ENCODE measurements at places on chromosomes 1 and 21.
A peak's percentile ranks its signal among the peaks of the same experiment; 100 is the strongest.

DNA sequence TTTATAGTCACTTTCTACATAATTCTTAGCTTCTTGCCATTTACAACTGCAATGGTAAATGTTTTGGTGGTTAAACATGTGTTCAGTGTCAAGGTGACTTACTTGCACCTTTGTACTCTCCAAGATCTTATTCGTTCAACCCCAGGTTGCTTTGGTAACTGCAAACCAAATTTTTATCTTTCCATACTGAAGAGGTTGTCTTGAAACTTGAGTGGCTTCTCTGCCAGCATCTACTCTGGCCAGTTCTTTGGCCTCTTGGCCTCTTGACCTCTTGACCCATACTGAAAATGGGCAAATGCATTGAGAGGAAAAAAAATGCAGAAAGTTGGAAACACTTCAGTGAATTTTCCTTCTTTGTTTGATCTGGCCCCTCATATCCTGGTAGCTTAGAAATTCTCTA is 88.0 kb upstream of the LRRC7 start:
- no peak for DNase-seq

DNA sequence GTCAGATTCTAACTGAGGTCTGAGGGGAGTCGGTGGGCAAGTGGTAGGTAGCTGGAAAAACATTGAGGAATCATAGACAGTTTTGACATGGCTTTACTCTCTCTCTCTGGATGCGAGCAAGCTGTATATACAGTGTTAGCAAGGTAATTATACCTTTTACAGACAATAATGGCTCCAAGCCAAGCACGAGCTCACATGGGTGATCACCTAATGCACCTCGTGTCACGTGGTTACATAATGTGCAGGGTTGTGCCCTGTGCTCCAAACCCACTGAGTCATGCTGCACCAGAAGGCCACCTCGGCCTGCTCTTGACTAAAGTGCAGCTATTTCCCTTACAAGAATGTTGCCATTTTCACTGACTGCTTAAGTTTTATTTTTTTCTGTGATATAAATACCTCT is 7.6 kb upstream of the CLCA2 start:
- DNase-seq, result peak; percentile 11

GRCh38 chr1:49298304-49298703 is 521.6 kb upstream of the BEND5 start:
- DNase-seq, result peak; percentile 30

- no peak for DNase-seq
These were observed 32.6 kb upstream of the TLR5 start for GRCh38 chr1:223175633-223176032.

GRCh38 chr1:233066087-233066486 is 115.7 kb downstream of the NTPCR start:
- DNase-seq, result no peak

DNA sequence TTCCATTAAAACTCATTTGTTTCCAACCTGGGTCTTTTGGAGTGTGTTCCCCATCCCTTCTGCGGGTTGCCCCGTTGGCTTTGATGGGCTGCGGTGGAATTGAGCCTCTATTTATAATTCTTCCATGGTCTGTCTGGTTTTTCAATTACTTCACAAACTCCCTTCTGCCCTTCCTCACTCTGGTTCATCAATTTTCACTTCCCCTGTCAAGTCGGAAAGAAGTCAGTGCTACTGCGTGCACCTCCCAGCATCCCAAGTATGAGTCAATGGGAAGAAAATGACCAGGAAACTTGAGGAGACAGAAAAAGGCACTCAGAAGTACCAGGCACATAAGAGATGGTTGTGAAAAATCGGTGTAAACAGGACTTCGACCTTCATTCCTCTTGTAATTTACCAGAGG is 126.2 kb downstream of the KAZN start:
- DNase-seq, result no peak

DNA sequence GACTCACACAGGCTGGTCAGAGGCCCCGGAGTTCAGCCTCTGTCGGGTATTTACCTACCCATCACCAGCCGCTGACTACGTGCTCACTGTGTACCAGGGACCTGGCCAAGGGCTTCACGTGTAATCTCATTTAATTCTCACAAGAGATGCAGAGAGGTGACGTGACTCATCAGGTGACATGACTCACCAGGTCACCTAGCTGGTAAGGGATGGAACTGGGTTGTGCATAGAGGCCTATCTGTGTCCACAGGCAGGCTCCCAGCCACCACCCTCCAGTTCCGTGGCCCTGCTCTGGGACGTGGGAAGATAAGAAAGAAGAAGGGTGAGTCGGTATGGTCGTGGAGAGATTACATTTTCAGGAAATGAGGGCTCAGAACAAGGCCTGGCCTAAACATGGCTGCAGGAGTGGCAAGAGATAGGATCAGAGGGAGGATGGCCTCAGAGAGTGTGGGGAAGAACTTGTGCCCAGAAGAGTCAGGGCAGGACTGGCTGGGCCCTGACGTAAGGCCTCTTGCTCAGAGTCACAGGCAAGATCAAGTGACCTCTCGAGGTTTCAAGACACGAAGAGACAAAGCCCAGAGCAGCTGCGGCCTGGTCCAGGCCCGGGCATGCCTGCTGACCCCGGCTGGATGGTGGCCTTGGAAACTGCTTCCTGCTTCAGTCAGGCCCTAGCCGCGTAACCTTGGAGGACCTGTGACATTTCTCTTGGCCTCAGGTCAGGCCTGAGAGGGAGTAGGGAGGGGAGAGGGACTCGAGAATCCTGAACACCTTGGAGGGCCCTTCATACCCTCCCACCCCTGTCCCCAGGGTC is 52.7 kb upstream of the WASF2 start:
- no peak for DNase-seq

- DNase-seq, result no peak
These were observed 52.7 kb downstream of the TEX35 start for GRCh38 chr1:178565586-178565985.

- DNase-seq, result no peak
These were observed 12.8 kb downstream of the EIF2B3 start for GRCh38 chr1:44973645-44974044.

DNA sequence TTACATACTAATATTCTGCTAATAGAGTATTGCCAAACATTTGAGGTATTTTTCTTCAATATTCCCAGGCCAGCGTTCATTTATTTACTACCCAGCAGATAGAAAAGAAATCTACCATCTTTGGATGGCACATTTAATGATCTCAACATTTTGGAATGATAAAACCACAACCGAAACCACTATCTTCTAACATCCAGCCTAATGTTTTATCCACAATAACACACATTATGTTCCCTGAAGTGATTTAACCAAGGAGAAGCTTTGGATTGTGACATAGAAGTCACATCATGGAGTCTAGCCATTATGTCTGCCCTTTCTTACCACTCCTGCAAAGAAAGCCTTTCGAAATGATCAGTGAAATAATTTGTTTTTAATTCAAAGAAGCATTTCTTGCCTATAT is 497.1 kb upstream of the PLXNA2 start:
- no peak for DNase-seq

GRCh38 chr21:45200581-45201296 is 87.0 kb downstream of the POFUT2 start:
- DNase-seq, result no peak

DNA sequence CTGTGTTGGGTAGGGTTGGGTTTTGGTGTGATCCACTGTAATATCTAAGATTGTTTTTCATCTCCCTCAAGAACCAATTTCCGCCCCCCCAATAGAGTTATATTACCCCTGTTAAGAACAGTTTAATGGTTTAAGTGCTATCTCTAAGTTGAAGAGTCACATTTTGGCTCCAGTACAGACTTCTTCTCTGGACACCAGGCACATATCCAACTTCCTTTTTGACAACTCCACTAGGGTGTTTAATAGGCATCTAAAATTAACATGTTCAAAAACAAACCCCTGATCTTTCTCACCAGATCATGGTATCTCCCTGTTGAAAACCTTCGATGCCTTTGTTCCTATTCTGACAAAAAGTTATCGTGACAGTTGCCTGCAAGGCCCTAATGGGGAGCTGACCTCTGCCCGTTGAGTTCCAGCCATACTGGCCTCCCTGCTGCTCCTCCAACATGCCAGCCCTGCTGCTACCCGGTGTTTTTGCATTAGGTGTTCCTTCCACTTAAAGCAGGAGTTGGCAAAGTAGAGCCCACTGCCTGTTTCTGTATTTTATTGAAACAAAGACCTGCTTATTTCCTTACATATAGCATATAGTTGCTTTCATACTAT is 18.6 kb downstream of the USP24 start:
- DNase-seq, result no peak

DNA sequence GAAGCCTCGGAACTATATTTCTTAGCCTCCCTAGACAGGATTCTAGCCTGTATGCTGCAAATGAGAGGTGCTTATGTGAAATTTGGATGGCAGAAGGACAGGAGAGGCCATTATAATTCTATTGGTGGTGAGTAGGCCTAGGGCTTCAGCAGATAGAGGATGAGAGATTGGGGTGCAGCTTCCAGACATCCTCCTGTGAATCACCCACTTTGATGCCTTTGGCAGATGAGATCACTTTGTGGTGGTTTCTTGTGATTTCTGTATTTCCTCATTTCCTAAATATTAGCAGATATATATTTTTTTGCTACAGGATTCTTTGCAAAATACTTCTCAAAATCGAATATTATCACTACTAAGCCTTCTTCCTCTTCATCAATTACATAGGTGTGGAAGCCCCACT is 37.3 kb downstream of the MFSD2A start:
- DNase-seq, result no peak

- no peak for DNase-seq
These were observed 23.9 kb upstream of the SPATA6 start for GRCh38 chr1:48495911-48496310.

DNA sequence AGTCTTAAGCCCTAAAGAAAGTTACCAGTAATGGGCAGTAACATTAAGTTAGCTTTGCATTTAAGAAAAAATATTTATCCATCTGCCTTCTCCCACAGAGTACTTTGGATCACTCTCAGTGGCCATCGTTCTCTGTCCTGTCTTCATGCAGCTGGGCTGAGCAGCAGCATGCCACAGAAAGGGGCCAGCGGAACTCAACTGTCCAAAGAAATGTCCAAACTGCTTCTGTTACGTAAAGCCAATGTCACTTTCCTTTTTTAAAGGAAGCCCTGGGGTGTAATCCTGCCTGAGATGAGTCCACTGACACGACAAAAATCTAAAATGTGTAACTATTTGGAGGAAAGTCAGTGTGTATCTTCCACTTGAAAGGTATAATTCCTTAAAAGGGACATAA is 291.6 kb downstream of the SMYD3 start:
- DNase-seq, result no peak

- DNase-seq, result no peak
These were observed 1713.4 kb downstream of the NCAM2 start for GRCh38 chr21:22711636-22712035.

DNA sequence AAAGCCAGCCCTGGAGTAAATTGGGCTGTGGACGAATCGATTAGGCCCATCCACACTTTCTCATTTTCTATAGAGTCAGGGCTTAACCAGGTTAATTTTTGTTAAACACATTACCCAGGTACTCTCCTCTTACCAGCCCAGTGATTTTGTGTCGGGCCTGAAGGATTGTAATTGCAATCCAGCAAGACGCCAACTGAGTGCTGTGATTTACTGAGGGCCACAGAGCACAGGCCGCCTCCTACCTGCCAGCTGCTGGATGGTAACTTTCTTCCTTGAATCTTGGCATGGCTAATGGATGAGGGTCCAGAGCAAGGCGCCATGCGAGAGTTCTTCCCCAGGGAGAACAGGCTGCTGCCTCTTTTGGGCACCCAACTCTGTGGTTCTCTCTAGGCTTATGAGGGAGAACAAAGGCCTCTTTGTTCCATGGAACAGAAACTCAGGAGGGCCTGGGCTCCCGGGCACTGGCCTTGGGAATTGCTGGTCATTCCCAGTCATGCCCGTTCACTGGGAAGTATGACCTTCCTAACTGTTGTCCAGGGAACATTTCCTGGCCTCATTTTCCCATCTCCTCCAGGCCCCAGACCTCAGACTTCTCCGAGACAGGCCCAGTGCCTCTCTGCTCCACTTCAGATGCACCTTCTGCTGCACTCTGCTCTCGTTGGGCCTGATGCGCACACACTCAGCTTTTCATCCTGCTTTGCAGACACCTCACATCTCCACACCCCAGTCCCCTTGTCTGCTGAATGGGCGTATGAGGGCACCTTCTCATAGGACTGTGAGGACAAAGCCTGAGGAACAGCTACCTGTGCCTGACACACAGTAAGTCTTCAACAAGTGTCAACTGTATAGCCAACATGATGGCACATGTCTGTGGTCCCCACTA is 57.3 kb downstream of the SYF2 start:
- no peak for DNase-seq

GRCh38 chr1:997713-997992 is 2.2 kb downstream of the HES4 start:
- DNase-seq, result no peak

GRCh38 chr1:51734896-51735745 is 118.2 kb downstream of the OSBPL9 start:
- no peak for DNase-seq

DNA sequence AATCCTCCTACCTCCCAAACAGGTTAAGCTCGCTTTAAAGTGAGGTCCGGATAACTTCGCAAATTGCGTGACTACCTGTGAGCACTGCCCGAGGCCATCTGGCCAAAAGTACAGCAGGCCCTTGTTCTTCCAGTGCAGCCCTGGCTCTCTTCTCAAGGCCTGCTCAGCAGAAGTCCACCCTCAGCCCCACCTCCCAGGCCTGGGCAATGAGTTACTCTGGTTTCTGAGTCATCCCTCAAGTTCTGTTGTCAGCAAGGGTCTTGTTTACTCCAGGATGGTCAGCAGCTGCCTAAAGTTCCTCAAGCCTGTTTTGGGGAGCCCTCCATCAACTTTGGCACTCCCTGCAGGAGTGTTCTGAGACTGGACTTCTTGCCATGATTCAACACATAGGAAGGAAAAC is 101.7 kb downstream of the BCAR3 start:
- no peak for DNase-seq

GRCh38 chr1:10980094-10980577 is 32.3 kb upstream of the TARDBP start:
- no peak for DNase-seq

DNA sequence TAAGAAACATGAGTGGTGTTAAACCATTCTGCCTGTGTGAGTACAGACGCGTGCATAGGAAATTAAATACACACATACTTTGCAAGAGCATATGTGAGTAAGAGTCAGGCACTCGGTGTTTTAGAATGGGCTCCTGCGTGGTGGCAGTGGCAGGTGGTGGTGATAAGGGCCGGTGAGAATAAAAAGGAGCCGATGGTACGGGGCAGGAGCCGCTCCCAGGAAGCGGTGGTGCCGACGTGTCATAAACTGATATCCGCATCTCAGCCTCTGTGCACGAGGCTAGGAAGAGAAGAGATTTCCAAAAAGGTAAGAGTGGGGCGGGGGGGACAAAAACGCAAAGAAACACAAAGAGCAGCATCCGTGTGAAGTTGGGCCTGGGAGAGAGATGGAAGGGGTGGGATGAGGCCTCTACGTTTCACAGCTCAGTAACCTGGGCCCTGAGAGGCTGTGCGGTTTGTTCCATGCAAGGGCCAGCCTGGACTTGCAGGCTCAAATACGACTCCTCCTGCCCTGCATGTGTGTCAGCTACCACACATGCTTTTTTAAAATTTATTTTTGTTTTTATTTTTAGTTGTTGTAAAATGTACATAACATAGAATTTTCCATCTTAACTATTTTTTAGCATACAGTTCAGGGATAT is 127.7 kb upstream of the COL6A1 start:
- DNase-seq, result no peak
